ENCODE measurements at places on chromosomes 16 and 17.

GRCh38 chr17:66549311-66549704, 246.9 kb downstream of the PRKCA start:
- DNase-seq, result no peak

DNA sequence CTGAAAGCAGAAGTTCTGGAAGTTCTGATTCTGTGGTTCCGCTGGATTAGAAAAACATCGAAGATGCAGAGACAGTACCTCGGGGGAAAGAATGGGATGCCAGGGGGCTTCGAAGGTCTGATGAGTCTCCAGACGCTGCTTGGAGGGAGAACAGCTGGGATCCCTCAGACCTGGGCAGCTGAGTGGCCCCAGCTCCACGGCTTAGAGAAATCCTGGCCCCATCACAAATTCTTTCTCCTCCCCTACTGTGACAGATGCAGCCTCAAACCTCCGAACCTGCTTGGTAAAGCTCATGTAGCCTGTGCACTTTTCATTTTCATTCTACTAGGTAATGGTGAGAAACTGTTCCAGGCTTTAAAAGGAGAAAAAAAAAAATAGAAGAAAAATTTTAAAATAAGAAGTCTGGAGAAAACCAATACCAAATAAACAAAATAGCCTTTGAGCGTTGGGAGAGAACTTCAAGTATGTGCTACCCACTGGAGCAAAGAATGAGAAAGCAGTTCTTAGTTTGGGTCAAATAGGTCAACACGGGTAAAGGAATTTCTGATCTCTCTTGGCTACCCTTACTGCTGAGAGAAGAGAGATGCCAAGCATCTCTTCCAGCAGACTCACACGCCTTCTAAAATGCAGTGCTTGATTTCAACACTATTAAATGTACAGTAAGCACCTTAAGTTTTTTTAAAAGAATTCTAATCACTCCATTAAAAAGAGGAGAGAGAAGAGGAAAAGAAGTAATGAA, 19.9 kb downstream of the MAF start:
- peak; percentile 78 for DNase-seq

GRCh38 chr16:53080345-53081031, 25.7 kb downstream of the CHD9 start:
- no peak for DNase-seq

DNA sequence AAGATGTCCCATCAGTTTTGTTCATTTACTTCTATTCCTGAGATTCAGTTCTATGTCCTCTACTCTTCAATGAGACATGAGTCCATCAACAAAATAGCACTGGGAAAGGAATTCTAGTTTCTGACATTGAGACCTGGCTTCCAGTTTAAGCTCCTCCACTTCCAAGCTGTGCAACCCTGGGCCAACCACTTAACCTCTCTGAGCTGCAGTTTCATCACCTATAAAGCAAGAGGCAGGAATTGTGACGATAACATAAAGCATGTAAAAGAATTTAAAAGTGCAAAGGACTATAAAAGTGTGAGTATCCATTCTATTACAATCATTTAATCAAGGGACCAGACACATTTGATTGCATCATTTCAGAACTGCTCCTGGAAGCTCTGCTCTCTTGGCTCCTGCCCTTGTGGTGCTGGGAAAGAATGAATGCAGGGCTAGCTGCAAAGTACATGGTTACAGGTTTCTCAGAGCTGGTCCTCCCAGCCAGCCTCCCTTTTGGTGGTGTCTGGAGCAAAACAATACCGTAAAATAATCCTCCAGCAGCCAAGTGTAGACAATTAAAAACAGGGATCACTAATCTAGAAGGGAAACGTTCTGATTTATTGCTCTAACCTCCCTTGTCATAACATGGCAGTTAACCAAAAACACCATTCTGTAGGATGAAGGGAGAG, 113.9 kb downstream of the VPS53 start:
- no peak for DNase-seq

DNA sequence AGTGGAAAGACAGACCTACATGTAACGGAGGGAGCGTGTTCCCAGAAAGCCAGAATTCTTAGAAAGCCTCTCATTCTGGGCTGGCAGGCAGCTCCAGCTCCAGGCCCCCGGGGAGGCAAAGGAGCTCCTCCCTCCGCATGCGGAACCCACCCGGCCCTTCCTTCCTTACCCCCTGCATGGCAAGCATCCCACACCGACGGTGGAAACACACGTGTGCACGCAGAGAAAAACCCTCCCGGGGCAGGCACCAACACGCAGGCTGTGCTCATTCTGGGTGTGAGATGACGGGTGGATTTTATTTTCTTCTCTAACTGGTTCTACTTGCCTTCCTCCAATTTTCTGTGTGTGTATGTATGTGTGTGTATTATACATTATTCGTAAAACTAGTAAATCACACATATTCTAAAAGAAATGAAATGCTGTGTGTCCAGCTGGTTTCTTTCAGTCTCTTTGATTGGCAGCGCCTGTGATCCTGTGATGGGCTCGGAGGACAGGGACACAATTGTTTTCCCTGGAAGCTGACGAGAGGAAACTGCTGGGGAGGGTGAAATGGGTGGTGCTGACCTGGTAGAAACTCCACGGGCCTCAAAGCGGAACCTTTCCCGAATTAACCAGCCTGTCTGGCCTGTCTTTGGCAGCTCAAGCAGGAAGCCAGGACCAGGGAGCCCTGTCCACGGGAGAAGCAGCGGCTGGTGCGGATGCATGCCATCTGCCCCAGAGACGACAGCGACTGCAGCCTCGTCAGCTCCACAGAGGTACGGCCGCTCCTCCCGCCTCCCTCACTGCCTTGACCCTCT, 22.2 kb downstream of the CARD14 start:
- DNase-seq, result no peak

- peak; percentile 89 for DNase-seq
These were observed 771 bp upstream of the OVCA2 start for GRCh38 chr17:2040942-2041560.

- DNase-seq, result peak; percentile 41
These were observed 59.0 kb upstream of the MED9 start for GRCh38 chr17:17417718-17418181.

DNA sequence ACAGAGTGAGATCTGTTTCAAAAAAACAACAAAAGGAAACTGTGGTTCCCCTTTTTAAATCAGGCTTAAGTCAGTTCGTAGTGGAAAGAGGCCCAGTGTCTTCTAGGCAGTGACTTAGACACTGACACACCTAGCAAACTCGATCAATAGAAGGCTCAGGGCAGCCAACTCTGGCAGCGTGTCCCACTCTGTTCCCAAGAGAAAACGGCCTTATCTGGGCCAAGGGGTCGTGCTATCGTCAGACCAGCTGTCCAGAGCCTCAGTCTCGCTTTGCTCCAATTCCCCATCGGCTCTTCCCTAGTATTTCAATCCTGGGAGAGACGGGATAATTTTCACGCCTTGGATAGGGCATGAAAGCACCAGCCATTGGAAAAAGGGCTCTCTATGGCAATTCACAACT, 72.9 kb downstream of the SLC5A11 start:
- no peak for DNase-seq

DNA sequence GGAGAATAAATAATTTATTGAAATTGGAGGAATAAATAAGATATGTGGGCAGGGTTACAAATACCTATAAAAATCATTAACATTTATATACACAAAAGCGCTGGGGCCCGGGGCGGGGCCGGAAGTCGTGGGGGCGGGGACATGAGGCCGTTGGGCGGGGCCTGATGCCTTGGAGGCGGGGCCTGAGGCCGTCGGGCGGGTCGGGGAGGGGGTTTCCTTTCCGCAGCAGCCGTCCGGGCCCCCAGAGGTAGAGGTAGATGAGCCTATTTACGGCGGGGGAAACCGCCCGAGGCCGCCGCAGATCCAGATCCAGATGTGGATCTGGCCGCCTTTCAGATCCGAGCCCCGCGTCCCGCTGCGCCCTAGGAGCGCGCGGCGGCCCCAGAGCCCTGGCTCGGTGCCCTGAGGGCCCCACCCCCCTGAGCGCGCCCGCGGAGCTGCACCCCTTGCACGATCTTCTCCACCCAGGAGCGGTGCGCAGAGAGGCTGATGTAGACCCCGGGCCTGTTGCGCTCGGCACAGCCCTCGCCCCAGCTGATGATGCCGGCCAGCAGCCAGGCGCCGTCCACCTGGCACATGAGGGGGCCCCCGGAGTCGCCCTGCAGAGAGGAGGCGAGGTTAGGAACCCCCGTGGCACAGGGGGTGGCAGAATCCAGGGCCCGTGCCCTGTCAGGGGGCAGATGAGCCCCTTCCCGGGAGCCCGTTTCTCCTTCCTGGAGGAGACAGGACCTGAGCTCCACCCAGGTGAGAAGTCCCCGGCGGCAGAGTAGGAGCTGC, 5.1 kb downstream of the PRSS22 start:
- no peak for DNase-seq

GRCh38 chr16:8634991-8635736, 13.7 kb downstream of the METTL22 start:
- DNase-seq, result no peak

DNA sequence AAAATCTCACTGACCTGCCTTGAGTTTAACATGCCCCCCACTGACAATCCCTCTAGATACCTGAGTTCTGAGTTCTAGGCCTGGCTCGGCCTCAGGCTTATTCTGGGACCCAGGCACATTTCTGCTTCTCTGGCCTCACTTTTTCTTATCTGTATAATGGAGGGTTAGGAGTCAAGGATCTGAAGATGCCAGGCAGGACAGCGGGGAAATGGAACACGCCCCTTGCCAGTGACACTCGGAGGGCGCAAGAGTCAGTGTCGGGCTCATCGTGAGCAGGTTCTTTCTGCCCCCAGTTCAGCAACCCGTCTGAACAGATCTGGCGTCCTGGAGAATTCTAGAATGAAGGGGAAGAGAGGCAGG, 567 bp upstream of the MT3 start:
- DNase-seq, result no peak

GRCh38 chr17:45791935-45792334, 7.8 kb downstream of the CRHR1 start:
- no peak for DNase-seq

DNA sequence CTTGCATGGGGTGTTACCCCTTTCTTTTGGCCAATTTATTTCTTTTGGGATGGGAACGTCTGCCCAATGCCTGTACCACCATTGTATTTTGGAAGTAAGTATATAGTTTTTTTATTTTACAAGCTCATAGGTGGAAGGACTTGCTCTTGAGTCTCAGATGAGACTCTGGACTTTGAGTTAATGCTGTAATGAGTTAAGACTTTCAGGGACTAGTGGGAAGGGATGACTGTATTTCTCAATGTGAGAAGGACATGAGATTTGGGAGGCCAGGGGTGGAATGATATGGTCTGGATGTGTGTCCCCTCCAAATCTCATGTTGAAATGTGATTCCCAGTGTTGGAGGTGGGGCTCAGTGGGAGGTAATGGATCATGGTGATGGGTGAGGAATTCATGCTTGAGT, 49.1 kb downstream of the HNF1B start:
- DNase-seq, result no peak

DNA sequence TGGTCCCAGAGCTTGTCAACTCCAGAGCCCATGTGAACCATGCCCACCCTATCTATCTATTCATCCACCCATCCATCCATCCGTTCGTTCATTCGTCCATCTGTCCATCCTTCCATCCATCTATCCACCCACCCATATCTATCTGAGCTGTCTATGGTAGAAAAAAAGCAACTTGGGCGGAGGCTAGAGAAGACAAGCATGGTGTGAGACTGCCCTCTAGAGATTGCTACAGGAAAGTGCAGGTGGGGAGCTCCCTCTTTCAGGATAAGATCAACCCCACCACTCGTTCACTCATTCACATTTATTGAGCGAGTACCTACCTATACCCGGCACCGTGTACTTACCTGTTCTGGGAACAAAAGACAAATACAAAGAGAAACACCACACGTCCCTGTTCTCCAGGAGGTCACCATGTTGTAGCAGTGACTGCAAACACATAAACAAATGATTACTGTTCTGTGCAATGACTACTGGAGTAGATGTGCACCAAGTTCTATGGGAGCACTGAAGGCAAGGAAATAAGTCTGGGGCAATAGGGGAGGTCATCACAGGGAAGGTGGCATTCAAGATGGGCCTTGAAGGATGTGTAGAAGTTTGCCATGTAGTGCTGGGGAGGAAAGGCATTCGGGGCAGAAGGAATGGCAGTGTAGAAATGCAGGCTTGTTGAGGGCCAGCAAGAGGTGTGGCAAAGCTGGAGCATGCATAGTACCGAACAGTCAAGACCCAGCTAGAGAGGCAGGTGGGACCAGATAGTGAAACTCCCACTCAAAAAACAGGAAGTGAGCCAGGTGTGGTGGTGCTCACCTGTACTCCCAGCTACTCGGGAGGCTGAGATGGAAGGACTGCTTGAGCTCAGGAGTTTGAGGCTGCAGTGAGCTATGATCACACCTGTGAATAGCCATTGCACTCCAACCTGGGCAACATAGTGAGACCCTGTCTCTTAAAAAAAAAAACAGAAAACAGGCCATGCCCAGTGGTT, 13.4 kb upstream of the ATP5MC1 start:
- DNase-seq, result peak; percentile 78

GRCh38 chr16:73047536-73048291, at the start of gene ZFHX3:
Gene ZFHX3, minus strand, starts transcription at chr16:73048128. Its CDS starts 87,983 bp downstream, at chr16:72960145.
- DNase-seq, result peak; percentile 71

All from NCI-H524 (cell line).